ENCODE measurements at places on chromosomes 1 and 21.

- no peak for DNase-seq
Observed at GRCh38 chr21:45016406-45017038, 57.9 kb upstream of the ADARB1 start.

- no peak for DNase-seq
Observed at GRCh38 chr1:235336903-235337302, 8.5 kb downstream of the GGPS1 start.

DNA sequence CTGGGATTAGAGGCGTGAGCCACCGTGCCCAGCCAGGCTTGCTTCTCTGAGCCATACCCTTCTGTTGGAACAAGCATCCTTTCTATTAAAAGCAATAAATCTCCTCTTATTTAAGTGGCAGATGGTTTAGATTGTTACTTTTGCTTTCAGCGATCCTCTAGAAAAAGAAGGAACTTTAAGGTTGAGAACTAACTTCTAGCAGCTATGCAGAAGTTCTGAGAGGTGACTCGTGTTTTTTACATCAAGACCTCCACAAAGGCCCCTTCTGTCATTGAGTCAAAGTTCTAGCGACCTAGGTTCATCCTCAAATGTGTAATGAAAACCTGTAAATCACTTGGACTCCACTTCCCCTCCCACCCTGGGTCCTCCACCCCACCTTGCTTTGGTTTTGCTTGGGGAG, 30.8 kb downstream of the PLEKHO1 start:
- no peak for DNase-seq

GRCh38 chr1:32924881-32925344, 23.7 kb upstream of the TMEM54 start:
- DNase-seq = no peak

- DNase-seq = no peak
Observed at GRCh38 chr1:206439205-206439604, 31.1 kb upstream of the IKBKE start.

DNA sequence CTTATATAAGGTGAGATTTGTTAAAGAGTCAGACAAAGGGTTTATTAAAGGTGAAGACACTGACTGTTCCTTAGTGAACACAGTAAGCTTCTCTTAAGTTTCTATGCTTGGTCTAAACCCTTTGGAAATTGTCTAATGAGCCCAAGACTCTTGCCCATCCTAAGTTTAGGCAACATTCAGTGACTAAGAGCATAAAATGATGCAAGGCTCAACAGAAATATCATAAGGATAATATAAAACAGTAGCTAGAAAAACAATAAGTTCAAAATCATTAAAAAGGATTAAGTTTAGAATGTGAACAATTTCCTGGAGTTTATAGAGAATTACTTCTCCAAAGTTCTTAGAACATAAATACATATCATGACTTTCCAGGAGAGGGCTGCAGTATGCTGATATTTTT, 108.9 kb upstream of the PDC start:
- DNase-seq = no peak

DNA sequence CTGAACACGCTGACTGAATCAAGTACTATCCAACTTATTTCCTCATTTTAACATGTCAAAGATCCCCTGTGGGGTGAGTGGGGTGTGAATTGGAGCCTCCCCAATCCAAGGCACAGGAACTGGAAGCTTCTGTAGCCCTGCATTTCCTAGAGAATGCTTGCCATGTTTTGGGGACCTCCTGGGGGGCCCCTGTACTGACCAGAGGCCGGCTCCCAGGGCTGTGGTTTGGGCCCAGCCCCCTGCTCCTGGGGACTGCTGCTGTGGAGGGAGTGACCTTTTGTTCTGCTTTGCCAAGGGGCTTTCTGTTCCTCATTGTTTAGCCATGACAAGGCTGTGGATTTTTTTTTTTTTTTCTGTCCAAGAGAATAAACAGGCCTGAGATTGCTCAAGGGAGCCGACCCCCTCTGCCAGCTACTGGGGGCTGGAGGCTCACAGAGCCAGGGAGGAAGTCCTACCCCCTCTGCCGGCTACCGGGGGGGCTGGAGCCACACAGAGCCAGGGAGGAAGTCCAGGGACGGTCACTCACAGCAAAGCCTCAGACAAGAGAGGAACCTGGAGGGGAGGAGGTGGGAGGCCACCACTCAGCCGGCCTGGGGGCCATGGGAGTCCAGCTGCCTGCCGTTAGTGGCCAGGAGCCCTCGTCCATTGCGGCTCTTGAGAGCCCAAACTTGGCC, 17.4 kb downstream of the TNFRSF1B start:
- no peak for DNase-seq

DNA sequence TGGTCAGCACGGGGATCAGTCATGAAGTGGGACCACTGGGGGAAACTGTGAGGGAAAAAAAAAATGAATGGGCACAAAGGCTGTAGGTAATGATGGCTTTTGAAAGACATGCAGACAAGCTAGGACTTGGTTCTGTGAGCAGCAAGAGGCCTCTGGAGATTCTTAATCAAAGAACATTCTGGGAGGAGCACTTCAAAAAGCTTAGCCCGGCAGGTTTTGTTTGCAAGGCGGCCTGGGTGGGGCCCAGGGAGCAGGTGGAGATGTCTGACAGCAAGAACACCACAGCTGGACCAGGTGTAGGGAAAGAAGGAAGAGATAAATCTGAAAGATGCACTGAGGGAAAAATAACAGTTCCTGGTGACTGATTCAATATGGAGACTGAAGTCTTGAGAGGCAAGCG, 6.0 kb downstream of the TEX35 start:
- no peak for DNase-seq

- no peak for DNase-seq
Observed at GRCh38 chr1:86259390-86259789, 102.8 kb upstream of the COL24A1 start.

DNA sequence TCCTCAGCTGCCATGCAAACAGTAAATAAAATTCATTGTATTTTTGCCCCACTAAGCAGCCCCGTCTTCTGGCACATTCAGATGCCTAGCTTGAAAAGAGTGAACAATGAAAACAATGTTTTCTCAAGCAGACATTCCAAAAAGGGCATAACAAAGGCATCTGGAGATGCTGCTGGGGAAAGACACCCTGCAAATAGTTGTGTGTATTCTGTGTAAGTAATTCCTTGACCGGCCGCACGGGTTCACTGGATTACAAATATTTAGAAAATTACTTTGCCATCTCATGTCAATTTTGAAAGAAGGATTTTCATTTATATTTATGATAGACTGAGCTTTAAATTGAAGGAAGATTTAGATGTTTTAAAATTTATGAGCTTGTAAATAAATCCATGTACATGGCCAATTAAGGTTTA, 142.2 kb downstream of the SLC45A1 start:
- no peak for DNase-seq

DNA sequence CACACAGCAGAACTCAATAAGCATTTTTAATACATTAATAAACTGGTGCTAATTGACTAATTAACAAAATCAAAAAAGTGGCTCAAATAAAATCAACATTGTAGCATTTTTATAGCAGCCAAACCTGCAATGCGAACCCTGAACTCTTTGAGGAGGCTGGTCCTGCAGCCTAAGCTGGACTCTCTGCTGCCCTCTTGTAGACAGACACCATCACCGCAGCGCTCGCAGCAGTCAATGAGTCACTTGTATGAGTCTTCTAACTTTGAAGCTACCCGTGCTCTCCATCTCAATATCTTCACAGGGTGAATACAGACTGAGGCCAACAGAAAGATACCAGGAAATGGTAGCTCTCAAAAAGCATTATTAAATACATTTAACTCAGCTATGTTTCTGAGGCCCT, 9.7 kb upstream of the KRTAP7-1 start:
- DNase-seq = no peak

- DNase-seq = no peak
Observed at GRCh38 chr1:5811419-5811818, 180.8 kb downstream of the NPHP4 start.

- DNase-seq = no peak
Observed at GRCh38 chr1:151377150-151377884, 4.8 kb upstream of the SELENBP1 start.

- no peak for DNase-seq
Observed at GRCh38 chr1:187396226-187396625, 567.5 kb downstream of the PLA2G4A start.

- DNase-seq = no peak
Observed at GRCh38 chr1:225449774-225450173, 21.9 kb upstream of the LBR start.

DNA sequence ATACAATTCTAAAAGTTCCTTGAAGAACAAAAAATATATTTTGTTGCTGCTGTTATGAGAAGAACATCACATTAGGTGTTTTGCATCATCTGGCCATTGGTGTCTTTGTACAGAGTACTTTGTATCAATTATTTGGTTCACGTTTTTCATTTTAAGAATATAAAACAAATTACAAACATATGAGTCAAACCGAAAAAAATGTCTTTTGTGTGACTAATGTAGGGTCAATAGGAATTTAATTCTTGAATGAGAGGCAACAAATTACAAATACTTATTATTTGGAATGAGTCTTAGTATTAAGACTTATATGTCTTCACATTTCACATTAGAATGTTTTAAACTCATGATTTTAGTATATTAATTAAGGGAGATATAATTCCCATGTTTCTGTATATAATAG, 54.8 kb downstream of the NR5A2 start:
- no peak for DNase-seq

DNA sequence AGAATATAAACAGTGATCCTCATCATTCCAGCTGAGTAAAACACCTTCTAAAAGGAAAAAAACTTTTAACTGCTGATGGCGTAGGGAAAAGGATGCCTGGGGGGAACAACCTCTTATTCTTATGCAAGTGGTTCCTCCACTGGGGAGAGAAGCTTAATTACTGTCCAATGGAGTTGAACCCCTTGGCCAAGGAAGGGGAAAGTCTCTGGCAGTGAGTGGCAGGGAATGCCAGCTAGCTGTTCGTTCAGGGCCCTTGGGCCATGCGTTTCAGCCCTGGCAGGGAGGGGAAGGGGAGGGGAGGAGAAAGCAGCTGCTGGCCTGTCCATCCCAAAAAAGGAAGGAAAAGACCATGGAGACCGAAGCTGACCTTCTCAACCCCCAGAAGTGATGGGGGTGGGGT, 22.6 kb upstream of the SYCP1 start:
- no peak for DNase-seq

DNA sequence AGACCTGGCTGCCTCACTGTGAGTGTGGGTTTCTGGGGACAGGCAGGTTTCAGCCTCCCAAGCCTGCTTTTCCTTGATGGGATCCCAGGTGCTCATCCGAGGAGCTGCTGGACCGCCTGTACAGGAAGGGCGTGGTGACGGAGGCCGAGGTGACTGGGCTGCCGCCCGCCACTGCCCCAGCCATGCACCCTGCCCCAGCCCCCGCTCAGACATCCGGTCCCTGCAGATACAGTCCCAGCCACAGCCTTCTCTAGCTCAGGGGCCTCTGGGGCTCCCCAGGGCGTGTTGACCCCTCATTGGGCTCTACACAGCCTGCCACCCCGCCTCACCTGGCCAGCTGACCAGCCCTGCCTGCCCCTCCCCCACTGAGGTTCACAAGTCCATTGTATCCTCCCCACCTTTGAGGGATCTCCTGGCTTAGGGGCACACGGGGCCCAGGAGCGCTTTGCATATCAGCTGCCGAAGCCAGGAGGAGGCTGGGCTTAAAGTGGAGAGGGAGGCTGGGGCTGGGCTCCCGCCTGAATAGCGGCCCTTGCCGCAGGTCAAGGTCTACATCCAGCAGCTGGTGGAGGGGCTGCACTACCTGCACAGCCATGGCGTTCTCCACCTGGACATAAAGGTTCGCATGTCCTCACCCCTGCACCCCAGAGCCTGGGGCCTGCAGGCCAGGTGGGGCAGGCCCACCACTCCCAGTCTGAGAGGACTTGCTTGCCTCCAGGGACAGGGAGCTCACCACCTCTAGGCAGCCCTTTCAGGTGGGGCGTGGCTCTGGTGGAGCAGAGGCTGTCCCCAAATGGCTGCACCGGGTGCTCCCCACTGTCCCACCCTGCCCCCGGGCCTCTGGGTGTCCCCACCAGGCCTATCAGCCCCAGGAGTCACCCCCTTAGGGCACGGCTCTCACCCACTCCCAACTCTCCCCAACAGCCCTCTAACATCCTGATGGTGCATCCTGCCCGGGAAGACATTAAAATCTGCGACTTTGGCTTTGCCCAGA, 38.5 kb downstream of the TRIM11 start:
- no peak for DNase-seq

DNA sequence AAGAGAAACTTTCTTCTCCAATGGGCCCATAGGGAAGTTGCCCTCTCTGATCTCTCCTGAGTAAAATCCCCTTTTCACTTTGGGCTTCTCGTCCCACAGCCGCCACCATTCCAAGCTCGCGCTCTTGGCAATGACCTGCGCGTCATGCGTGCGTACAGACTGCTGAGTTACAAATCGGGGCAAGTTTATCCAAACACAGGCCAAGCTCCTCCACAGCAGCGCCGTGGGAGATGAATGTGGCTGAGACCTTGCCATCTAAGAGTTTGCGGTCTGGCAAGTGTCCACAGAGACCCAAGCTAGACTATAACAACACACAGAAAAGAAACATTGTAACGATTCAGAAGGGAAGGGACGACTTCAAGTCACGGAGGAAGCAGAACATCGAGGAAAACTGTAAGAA, 116.3 kb upstream of the SOD1 start:
- no peak for DNase-seq

- no peak for DNase-seq
Observed at GRCh38 chr1:24828887-24829192, 83.6 kb downstream of the CLIC4 start.

DNA sequence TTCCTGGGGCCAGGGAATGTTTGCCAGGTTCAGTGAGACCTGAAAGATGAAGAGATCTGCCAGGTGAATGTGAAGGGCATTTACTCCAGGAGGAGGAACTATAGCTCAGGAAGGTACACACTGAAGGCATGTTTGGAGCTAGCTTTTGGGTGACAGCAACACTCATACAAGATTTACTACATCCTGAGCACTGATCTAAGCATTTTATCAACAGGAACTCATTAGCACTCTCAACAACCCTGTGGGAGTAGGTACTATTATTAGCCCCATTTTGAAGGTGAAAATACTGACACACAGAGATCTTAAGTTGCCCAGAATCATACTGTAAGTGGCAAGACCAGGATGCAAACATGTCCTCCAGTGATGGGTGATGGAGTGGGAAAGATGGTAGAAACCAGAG, 6.7 kb downstream of the GADD45A start:
- DNase-seq = no peak

DNA sequence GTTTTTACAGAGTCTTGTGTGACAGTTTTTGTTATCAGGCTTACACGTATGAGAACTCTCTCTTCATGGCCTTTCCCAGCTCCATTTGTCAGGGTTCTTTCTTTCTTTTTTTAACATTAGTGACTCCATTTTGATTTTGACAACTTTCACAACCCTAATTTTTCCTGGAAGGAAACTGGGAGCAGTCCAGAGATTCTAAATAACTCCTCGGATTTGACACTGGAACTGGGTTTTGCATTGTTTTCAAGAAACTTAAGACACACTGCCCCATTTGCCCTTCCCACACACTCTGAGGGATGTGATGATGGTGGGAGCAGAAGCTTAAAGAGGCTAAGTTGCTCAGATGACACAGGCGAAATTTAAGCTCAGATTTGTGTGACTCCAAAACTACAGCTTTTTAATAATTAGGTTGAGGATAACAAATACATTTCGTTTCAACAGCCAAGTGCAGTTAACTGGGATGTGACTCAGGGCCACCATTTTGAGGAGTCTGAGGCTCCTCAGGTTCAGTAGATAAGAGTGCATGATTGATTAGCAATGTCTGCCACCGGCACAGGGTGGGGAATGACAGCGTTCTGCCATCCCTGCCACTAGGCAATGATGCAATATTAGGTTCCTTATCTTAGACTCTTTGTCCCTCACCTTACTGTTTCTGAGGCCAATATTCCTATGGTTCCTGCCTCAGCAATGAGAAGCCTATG, 95.1 kb upstream of the ATP1A1 start:
- no peak for DNase-seq
